Frontal cortex (tissue), 4 donors: ENCODE measurements at places on chromosomes 1 and 21. TPM values are rescaled to one million over a fixed set of nuclear protein-coding genes. Genes with fewer than 3 reads are reported as not detected.

DNA sequence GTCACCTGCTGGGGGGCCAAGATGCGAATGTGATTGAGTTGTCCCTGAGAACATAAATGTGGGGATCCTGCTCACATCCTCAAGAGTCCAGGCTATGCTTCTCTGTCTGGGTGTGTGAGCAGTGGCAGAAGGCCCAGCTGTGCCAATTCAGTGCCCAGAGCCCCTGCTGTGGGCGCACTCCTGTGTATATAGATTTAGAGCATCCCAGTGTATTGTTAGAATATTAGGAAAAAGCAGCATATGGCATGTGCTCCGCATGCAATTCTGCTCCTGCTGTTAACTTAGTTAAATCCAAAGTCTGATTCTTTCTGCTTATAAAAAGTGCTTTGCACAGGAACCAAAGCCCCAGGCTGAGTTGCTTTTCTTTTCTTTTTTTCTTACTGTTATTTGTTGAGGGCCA lies 37.8 kb downstream of the FAM78B start:
- DNase-seq, result no peak

The CELA3A gene
- total RNA-seq, result not detected

The NPHS2 gene
- not detected for total RNA-seq

- no peak for DNase-seq
These were observed 53.8 kb downstream of the PTGS2 start for GRCh38 chr1:186626356-186626932.

DNA sequence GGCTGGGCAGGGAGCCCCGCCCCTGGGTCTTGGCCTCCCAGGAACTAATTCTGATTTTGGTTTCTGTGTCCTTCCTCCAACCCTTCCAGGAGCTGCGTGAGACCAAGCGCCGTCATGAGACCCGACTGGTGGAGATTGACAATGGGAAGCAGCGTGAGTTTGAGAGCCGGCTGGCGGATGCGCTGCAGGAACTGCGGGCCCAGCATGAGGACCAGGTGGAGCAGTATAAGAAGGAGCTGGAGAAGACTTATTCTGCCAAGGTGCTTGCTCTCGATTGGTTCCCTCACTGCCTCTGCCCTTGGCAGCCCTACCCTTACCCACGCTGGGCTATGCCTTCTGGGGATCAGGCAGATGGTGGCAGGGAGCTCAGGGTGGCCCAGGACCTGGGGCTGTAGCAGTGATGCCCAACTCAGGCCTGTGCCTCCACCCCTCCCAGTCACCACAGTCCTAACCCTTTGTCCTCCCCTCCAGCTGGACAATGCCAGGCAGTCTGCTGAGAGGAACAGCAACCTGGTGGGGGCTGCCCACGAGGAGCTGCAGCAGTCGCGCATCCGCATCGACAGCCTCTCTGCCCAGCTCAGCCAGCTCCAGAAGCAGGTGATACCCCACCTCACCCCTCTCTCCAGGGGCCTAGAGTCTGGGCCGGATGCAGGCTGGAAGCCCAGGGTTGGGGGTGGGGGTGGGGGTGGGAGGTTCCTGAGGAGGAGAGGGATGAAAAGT lies 18.5 kb upstream of the SEMA4A start:
- no peak for DNase-seq

DNA sequence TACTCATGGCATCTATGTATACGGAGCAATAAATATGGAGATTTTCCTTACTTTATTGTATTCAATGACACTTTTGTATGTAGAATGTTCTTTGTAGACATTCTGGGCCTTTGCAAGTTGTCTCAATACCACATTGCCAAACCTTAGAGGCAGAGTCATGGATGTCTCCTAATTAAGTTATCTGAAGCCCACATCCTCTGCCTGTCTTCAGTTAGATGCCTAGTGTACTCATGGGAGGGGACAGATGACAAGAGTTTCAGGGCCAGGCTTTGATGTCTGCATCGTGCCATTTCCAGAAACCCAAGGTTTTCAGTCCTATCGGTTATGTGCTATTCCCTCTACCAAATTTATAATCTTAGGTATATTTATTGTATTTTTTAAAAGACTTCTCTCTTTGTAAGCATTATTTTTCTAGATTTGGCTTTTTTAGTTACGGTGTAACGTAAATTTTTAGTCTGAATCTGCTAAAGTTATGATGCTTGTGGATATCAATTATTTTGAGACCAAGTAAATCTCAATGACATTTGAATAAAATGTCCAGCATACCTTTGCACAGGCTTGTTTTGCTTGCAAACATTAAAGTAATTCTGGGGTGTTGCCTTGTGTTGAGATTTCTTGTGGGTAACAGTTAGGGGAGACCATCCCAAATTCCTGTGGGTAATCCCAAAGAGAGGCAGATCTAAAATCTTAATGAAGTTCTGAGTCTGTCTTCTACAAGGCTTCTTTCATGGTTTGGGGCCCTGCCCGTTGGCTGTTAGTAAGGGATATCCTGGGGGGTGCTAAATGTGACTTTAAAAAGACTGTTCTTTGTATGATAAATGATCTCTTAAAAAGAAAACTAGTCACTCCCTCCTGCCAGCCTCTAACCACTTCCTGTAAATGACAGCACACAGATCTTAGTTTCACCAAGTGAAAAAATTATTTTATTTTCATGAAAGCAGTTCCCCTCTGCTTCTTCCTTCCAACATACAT lies 8.0 kb upstream of the MACF1 start:
- no peak for DNase-seq

DNA sequence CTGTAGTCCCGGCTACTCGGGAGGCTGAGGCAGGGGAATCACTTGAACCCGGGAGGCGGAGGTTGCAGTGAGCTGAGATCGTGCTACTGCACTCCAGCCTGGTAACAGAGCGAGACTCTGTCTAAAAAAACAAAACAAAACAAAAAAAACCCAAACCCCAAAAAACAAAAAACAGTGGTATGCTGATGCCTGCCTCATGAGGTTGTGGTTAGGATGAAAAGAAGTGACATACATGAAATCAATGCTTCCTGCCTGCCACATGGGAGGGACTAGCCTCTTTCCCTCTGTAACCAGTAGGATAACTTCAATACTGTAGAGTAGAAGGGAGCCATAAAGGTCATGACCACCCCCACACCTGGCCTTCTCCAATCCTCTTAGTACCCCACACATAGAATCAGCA lies 55.2 kb downstream of the TENT5C start:
- DNase-seq, result no peak

The PPP1R12B gene
- total RNA-seq, result 24.5 TPM

The FYB2 gene
- total RNA-seq, result under 0.01 TPM

The GIPC2 gene
- 0.41 TPM for total RNA-seq

The S100A2 gene
- not detected for total RNA-seq

- no peak for DNase-seq
These were observed 17.2 kb upstream of the SLAMF6 start for GRCh38 chr1:160539990-160540858.

DNA sequence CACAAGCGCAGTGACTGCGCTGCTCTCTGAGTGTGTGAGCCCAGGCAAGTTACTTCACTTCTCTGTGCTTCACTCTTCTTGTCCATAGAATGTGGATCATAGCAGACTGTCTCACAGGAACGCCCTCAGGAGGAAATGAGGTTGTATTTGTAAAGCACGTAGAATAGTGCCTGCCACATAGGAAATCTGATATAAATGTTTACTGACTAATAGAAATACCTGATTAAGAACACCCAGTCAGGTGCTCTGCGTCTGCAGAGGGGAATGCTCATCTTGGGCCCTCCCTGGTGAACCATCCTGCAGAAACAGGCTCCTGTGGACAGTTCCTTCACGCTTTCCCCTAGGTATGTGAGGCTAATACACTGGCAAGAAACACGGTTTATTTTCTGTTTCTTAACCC lies 100.3 kb downstream of the BEND5 start:
- DNase-seq, result no peak

GRCh38 chr21:37550618-37551330 lies 184.2 kb downstream of the DYRK1A start:
- DNase-seq, result no peak

DNA sequence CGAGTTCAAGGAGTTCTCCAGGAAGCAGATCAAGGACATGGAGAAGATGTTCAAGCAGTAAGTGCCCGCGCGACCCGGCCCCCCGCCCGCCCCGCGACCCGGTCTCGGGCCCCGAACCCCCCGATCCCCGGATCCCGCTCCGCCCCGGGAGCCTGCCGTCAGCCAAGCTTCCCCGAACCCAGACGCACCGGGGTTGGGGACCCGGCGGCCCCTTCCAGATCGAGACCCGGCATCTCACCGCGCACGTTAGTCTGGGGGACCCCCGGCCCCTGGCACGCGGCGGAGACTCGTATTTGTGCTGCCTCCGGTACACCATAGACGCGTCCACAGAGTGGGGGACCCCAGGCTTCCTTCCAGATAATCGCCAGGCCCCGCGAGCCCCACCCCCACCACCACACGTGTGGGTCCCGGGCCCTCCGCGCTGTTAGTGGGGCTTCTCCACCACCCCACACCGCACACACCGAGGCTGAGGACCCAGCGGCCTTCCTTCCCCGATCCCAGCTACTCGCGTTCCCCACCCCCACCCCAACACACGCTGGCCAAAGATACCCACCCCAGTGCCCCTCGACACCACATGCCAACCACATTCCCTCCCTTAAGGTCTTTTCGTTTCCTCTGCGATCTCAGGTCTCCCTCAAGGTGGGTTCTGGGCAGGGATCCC lies 665 bp downstream of the EFHD2 start:
- no peak for DNase-seq

DNA sequence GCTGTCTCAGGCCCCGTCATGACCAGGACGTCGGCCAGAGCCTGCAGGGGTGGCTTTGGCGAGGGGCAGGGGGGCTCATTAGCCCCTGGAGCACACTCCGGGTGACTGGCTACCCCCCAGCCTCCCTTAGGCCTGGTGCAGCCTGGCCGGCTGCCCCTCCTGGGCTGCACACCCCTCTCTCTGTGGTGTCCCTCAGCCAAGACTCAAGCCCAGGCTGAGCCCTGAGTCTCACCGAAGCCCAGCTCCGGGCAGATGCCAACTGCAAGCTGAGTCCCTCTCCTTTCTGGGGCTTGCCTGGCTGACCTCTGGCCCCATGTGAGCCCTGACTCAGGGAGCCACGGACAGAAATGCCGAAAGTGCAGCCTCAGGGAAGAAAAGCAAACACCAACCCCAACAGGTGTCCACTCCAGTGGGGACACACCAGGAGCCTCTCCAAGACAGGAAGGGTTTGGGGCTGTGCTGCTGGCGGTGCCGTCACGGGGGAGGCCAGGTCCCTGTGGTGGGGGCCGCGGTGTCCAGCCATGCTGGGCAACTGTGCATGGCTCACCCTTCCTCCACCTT lies 5.3 kb upstream of the IBA57 start:
- no peak for DNase-seq

DNA sequence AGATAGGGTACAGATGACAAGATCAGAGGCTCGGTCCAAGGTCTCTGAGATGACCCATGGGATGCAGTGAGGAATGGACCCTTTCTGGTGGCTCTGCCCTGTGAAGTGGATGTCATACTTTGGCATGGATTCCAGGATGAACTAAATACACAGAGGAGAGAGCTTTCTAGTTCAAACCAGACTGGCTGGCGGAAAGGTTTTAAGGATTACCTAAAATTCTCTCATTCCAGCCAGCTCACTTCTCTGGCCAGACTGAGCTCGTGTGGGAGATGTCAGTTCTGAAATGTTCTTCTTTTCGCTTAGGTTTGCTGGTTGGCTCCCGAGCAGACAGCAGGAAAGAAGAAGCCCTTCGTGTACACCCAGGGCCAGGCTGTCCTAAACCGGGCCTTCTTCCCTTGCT lies 6.2 kb downstream of the RNPEP start:
- no peak for DNase-seq

GRCh38 chr1:78919150-78919549 lies 87.4 kb downstream of the ADGRL4 start:
- no peak for DNase-seq

The RNF186 gene
- total RNA-seq, result not detected

DNA sequence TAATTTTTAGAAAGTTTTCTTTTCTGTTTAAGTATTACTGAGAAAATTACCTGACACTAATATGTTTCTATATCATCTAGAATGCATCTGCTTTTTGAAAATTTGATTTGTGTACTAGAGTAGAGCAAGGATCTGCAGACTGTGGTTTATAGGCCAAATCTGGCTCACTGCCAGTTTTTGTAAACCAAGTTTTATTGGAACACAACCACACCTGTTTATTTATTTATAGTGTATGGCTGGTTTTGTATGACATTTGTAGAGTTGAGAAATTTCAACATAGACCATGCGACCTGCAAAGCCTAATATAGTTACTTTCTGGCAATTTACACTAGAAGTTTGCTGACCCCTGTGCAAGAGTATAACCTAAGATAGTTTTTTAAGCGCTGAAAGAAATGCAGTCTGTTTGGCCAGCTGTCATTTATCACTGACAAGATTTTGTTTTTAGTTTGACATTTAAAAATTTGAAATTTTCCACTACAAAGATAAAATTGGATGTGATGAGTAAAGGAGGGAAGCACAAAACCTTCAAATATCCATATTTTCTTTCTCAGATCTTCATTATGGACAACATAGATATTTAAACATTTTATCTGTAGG lies 36.1 kb upstream of the CACYBP start:
- no peak for DNase-seq

The TMCO1 gene
- 55.4 TPM for total RNA-seq

DNA sequence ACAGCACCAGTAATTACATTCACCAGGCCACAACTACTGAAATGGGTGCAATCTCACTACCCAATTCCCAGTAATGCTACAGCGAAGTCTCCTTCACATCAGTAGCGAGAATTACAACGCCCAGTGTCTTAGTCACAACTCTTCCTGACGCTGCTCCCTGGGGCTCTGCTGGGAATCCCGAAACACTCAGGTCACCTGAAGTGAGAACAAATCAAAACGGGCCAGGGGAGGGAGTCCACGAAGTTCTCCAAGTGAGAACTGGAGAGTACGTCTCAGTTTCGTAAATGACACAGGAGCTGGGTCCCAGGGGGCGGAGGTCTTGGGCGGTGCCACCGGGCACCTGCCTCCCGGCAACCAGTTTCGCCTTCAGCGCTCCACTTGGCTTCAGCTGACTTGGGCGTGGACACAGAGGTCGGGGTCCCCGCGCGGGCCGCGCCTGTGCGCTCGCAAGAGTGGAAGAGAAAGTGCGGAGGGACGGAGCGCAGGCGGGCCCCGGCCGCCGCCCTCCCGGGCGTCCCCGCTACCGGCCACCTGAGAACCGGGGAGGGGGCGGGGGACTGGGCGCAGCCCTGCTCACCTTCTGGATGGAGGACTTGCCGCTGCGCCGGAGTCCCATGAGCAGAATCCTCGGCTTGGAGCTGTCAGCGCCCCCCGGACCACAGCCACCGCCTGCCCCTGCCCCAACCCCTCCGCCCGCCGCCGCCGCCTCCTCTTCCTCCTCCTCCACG lies 575 bp downstream of the RRAGC start:
- peak; percentile 48 for DNase-seq

- DNase-seq, result no peak
These were observed 353.3 kb downstream of the PBX1 start for GRCh38 chr1:164912290-164912689.

The C1orf141 gene
- total RNA-seq, result under 0.01 TPM

DNA sequence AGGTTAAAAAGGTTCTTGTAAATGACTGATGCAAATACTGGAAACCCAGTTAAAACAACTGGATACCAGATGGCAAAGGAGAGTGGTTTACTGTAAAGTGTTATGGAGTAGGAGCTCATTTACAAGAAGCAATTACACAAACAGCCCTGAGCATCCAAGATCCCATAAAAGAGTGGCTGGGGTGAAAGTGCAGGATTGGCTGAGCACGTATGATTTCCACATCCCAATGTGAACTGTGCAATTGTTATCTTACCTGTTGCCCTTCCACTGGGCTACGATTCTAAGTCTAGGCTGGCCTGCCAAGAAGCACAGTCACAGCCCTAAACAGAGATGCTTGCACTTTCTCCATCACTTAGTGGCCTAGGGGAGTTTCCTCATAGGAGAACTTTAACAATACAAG lies 277.6 kb upstream of the RUNX1 start:
- no peak for DNase-seq
